ENCODE measurements at places on chromosomes 1 and 21. TPM values are rescaled to one million over a fixed set of nuclear protein-coding genes. Genes with fewer than 3 reads are reported as not detected.
A peak's percentile ranks its signal among the peaks of the same experiment; 100 is the strongest.

The POGZ gene
- 59.7 TPM for polyA plus RNA-seq

DNA sequence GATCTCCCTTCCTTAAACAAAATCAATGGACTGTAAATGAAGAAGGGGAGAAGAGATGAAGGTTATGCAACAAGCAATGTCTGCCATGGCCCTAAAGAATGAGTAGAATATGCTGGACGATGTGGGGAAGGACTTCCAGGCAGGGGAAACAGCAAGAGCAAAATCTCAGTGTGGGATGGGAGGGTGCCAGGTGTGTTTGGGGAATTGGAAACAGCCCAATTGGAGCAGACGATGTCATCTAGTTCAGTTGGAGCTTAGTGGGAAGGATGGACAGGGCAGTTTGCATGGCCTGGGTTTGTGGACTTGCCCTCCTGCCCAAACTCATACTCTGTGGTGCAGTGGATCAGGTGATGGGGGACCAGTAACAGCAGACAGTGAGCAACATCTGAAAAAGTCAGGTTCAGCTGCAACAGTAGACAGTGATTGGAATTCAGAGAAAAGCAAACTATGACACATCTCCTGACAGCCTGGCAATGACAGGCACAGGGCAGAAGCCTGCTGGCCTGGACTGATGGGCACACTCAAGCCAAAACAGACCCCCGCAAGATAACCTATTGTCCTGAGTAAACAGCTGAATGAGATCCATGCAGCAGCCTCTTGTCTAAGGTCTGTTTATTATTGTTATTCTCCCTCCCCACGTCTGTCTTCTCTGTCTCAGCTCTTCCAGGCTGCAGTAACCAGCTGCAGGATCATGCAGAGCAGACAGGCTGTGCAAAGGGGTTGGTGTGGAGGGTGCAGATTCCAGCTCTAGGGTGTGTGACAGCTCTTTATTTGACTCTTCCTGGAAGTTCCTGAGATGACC is 50.5 kb upstream of the PRELP start:
- DNase-seq = no peak

GRCh38 chr21:33021667-33022066 is 4.1 kb upstream of the OLIG2 start:
- DNase-seq = no peak

- DNase-seq = no peak
Measured at GRCh38 chr1:150498342-150498741, 9.6 kb upstream of the ECM1 start.

DNA sequence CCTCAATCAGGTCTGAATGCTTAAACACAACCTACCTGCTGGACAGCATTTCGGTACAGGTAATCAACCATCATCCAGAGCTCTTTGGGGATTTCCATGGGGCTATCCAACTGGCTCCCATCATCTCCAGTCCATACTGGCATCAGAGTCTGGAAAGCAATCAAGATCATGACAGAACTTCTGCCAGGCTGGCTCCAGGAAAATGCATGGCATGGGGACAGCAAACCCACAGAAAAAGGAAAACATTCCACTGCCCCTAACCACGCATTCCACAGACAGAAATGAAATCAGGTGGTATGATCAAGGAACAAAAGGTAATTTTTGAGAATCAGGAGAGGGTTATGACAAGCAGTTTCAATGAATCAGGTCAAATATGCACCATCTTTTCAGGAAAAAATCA is 9.1 kb upstream of the MTF1 start:
- DNase-seq = no peak

DNA sequence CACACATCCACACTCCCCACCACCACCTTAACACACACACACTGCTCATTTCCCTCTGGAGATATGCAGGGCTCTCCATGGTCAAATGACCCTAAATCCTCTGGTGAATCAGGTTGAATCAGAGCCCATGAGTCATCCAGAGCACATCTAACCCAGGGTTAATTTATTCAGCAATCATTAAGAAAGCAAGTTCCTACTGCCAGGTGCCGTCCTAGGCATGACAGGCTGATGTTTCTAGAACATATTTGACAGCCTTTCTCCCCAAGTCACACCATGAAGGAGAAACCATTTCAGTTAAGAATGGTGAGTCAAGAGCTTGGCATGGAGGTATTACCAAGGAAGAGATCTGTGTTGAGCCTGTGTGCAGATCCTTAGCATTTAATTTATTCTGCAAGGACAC is 194.3 kb upstream of the CAMK1G start:
- DNase-seq = no peak

DNA sequence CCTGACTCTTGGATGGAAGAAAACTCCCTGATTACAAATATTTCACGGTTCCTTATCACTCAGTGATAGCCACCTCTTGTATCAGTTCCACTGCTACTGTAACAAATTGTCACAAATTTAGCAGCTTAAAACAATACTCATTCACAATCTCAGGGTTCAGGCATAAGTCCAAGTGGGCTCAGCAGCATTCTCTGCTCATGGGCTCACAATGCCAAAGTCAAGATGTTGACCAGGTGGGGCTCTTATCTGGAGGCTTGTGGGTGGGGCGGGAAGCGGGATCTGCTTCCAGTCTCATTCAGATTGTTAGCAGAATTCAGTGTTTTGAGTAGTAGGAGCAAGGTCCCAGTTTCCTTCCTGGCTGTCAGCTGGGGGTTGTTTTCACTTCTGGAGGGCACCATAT is 137.3 kb upstream of the FAM78B start:
- DNase-seq = no peak

DNA sequence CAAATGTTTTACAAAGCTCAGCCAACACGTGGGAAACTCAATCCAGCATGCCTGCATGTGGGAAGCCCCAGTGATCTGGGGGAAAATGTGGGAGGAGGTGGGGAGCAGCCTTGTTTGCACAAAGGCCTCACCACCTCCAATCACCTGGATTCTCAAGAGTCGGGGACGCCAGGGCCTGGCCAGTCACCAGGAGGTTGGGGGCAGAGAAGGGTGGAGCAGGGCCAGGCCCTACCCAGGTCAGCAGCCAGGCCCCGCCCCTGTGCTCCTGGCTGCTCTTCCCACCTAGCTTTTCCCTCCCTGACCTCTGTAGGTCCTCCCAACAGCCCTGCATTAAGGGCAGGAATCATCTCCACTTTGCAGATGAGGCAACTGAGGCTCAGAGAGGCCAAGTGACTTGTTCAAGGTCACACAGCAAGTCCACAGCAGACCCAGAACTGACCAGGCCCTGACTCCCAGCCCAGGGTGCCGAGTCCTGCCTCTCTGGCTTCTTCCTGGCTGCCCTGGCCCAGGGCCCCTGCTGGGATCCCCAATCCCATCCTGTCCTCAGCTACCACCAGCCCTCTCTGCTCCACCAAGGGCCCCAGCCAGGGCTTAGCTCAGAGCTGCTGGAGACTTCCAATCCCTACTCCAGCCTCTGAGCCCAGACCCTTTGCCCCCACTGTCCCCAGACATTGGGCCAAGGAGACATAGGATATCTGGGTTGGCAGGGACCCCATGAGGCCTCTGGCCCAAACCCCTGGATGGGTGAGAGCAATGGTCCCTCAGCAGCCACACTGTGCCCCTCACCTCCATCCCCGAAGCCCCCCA is 508.6 kb downstream of the PTPRU start:
- DNase-seq = no peak

- DNase-seq = peak; percentile 45
Measured at GRCh38 chr21:39675993-39676661, 63.4 kb downstream of the B3GALT5 start.

- no peak for DNase-seq
Measured at GRCh38 chr1:223748405-223748772, 36.0 kb downstream of the CAPN2 start.

GRCh38 chr1:191699343-191699742 is 458.9 kb upstream of the RGS18 start:
- DNase-seq = no peak
